ENCODE measurements at places on chromosomes 4 and X.

DNA sequence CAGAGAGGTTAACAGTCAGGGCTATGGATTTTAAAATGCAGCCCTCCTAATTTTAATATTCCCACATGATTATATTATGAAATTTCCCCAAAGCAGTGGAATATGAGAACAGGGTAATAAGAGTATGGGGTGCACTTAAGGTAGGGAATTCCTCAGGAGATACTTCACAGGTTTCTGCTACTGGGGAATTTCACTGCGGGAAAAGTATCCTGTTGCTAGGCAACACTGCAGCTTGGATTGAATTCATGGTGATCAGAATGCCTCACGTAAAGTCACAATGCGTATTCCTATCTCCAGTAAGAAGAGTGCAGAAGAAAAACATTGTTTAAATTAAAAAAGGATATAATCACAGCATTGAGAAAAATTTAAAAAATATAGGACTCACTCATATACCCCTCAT is 398.1 kb upstream of the RPS6KA3 start:
- DNase-seq: no peak

- DNase-seq: peak; percentile 5
Measured at GRCh38 chrX:150146271-150146896, 208.1 kb upstream of the EOLA2 start.

DNA sequence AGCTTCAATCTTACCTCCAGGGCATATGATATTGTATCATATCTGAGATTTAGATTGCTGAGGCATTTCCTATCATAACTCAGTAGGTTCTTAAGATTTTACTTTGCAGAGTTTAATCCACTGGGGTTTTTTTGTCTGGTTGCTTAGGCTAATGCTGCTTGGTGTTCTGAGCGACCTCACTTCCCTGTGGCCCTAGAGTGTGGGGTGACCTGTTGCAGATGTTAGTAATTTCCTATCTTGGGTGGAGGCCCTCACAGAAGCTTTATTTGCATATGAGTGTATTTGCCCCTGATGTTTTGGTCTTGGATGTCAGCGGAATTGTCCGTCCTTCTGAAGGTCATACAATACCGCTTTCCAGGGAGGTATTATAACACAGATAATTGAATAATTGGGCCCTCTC is 137.1 kb downstream of the NDST3 start:
- DNase-seq: no peak

GRCh38 chr4:16739997-16740624 is 158.3 kb downstream of the LDB2 start:
- no peak for DNase-seq

GRCh38 chr4:143736861-143737260 is 36.4 kb upstream of the FREM3 start:
- DNase-seq: no peak

- no peak for DNase-seq
Measured at GRCh38 chrX:1835056-1835455, 220.2 kb downstream of the ASMT start.

Measured in stimulated activated CD4-positive, alpha-beta T cell treated with anti-CD3 and anti-CD28 coated beads, Interleukin-4, amount 100 ng/mL, for 1 hour (primary cell).